ENCODE measurements at places on chromosomes 3 and 15.
A peak's percentile ranks its signal among the peaks of the same experiment; 100 is the strongest.

DNA sequence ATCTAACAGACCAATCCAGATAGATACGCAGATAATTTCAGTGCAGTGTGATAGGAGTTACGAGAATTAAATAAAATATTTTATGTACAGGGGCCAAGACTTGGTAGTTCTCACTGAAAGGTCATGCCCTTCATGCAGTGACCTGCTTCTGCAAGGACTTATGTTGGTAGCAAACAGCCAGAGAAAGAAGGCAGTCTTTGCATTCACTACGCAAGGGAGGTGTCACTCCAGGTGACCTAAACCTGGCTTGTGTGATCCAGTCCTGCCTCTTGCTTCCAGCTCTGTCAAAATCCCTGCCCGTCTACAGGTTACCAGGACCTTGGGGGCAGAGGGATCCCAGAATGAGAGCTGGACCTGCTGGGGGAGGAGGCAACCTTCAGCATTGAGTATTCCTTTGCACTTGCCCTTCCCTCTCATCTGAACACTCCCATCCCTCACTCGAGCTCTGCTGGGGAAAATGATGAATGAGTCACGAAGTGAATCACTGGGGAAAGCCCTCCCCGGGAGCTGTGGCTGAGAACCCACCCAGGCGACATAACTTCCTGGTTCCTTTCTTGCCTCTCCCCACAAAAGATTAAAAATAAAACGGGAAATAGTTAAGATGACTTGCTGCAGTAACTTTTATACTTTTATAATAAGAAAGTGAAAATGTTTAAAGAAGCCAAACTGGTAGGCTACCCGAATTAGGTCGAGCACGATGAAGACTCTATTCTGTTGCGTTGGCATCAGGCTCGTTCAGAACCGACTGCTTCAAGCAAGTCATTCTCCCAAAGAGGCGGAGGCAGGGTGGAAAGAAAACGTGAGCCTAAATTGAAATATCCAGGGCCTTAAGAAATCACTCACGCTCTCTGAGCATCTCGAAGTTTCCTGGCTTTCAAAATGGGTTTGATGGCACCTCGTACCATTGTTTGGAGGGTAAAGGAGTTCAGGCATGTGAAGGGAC is 216.1 kb downstream of the SLCO3A1 start:
- DNase-seq, result peak; percentile 44

DNA sequence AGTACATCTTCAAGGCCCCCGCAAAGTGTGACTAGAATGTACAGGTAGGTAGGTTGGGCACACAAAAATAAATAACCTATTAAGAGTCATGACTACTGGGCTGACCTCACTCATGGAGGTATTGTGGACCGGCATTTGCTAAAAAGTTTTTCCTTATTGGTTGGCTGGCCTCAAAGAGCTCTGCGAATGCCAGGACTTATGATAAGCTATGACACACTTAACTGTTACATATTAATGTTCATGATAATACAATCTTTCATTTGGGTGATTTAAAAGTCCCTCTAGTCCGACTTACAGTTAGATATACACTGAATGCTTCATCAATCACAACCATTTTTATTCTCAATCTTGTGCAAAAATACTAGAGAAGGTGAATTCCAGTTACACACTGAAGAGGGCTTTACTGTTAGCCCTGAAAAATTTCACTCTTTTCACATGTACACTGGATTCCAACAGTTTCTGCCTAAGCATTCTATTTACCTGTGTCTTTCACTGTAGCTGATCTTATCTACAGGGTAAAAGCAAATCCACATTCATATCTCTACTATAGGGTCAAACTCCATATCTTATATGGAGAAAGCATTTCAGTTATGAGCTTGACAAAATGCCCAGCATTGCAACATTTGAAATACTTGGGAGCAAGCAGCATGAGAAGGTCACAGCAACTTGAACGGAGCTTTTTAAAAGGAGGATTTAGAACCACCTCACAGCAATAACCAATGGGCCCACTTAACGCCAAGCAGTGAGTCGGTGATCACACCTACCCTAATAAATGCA is 329.1 kb downstream of the FOXP1 start:
- DNase-seq, result no peak

- DNase-seq, result no peak
Measured at GRCh38 chr15:99086327-99086667, 18.6 kb upstream of the SYNM start.

GRCh38 chr3:37279236-37279635 is 104.9 kb upstream of the LRRFIP2 start:
- no peak for DNase-seq

DNA sequence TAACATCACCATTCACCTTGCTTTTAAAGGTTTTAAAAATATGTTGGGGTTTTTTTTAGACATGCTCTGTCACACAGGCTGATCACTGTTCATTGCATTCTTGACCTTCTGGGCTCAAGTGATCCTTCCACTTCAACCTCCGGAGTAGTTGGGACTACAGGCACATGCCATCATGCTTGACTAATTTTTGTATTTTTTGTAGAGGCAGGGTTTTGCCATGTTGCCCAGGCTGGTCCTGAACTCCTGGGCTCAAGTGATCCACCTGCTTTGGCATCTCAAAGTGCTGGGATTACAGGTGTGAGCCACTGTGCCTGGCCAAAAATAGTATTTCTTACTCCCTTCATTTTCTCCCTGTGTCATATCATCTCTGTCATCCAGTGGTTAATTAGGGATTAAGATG is 101.4 kb downstream of the PIK3R4 start:
- no peak for DNase-seq
